Naive thymus-derived CD4-positive, alpha-beta T cell (primary cell): ENCODE measurements at places on chromosomes 3 and 15.

DNA sequence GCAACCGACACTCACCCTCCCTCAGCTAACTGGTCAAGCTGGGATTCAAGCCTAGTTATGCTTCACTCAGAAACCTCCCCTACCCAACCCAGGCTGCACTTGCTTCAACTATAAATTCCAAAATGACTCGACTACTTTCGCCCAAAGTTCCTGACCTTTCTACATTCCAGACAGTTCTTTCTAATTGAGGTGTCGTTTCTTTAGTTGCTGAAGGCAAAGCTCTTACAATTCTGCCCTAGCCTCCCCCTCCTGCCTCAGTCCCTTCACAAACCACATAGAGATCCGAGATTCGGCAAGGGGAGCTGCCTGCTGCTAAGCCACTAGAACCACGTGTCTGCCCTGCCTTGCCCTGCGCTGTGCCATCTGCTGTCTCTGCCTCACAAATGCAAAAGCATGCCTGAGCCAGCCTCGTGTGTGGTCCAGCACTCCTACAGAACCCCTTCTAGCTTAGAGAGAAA, 74.7 kb upstream of the SH3GL3 start:
- DNase-seq, result no peak

GRCh38 chr3:124315215-124316033, 323.5 kb upstream of the ROPN1 start:
- DNase-seq, result no peak

- no peak for DNase-seq
Observed at GRCh38 chr15:87369269-87369668, 887.3 kb downstream of the NTRK3 start.

GRCh38 chr3:106167728-106168127, 298.9 kb upstream of the CBLB start:
- no peak for DNase-seq

DNA sequence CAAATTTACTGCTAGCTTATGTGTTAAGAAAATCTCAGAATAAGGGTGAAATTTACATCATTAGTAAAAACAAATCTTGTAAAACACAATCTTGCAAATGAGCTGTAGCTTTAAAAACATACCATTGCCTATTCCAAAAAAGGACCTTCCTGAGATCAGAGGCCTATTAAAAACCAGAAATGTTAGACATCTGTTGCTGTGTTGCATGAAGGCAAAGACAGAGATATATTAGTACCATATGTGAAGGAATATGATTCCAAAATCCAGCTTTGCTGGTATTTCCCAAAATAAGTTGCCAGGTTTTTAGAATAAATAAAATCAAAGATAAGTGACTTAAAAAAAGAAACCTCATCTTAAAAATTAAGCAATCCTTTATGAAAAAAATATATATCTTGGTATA, 504.1 kb upstream of the CDIN1 start:
- DNase-seq, result no peak

- DNase-seq, result no peak
Observed at GRCh38 chr15:31554261-31554660, 227.6 kb downstream of the KLF13 start.

DNA sequence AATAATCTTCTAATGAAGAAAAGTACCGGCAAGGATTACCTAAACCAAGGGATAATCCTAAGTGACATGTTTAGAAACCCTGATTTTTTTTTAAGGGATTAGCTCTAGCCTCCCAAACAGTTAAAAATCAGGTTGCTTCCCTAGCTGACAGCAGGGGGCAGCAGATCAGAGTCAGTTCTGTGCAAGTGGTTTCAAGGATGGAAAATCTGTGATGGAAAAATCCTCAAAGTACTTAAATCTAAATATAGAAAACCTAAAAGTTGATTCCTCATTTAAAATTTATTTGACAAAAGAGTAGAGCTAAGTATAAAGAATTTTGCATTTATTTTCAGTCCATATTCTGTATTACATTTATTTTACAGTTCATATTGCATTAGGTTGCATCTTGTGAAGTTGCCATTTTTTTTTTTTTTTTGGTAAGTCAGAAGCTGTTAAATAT, 107.6 kb downstream of the PEX5L start:
- DNase-seq, result no peak

DNA sequence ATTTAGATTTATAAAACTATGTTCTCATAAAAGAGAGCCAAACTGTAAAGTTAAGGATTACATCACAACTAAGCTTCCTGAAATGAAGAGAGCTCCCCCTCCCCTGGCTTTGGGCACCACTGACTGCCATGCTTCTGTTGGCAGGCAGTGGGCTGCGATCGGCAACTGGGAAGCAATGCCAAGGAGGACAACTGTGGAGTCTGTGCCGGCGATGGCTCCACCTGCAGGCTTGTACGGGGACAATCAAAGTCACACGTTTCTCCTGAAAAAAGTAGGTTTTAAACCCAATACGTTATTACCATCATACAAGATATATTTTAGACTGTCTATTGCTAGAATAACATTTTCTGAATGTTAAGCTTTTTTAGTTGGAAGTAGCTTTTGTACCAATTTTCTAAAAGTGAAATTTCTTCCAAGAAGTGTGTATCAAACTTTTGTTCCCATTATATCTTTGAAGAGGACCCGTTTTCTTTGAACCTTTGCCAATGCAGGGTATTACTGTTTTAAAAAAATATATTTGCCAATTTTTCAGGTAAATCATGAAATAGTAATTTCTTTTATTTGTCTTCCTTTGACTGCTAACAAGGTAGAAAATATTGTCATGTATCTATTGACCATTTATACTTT, 184.1 kb downstream of the ADAMTSL3 start:
- DNase-seq, result no peak

DNA sequence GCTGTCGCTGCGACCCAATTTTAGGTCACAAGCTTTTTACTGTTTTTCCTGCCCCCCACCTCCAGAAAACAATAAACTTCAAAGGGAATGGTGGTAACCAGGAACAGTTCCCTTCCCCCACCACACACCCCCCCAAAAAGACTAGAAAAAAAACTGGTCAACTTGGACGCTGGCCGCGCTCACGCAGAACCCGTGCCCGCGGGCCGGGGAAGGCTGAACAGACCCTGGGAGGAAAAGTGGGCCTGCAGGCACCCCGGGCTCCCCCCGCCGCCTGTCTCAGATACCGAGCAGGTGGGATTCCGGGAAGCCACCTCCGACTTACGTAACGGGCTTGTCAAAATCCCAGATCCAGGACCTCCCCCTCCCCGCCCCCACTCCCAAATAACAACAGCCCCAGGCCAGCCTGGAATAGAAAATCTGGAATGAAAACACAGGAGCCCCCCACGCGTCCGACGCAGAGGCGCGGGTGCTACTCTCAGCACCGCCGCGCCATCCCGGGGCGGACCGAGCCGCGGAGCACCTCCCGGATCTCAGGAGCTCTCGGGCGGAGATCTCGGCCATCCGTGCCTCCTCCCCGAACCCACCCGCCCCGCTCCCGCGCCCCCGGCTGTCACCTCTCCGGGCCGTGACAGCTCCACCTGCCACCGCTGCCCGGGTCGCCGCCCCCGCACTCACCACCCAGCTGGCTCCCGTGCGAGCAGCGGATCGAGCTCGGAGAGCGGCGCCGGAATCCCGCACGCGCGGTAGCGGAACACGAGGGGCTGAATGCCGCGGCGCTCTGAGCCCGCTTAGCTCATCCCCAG, 557 bp downstream of the DENND4A start:
- DNase-seq, result no peak

DNA sequence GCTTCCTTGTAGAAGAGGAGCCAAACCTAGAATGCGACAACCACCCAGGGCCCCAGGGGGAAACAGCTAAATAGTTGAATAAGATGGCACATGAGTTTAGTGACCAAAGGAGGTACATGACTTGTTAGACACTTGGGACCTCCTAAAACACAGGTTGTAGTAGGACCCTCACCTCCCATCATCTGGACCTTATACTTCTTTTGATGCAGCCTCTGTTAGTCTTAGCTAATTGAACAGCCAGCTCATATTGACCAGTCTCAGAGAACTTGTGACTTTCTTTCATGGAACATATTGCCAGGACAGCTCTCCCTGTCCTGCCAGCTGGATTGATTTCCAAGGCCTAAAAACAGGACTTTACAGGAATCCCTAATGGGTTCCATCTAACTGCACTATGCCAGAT, 45.0 kb downstream of the SPSB4 start:
- DNase-seq, result no peak

- no peak for DNase-seq
Observed at GRCh38 chr3:138188013-138188730, 1.1 kb downstream of the ARMC8 start.

DNA sequence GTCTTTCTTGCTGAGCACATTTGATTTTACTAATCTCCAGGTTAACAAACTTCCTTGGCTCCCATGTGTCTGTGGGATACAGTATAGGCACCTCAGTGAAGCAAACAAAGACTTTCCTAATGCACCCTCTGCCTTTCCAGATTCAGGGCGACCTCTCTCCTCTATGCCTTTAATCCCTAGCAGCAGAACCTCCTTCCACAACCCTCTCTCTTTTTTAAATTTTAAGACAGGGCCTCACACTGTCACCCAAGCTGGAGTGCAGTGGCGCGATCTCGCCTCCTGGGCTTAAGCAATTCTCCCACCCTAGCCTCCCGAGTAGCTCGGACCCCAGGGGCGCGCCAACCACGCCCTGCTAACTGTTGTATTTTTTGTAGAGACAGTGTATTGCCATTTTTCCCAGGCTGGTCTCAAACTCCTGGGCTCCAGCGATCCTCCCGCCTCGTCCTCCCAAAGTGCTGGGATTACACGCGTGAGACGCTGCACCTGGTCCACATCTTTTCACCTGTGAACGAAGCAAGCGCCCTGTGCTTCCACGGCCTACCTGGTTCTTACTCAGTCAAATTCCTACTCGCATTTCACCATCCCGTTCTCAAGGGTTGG, 1.7 kb upstream of the HACD3 start:
- no peak for DNase-seq

DNA sequence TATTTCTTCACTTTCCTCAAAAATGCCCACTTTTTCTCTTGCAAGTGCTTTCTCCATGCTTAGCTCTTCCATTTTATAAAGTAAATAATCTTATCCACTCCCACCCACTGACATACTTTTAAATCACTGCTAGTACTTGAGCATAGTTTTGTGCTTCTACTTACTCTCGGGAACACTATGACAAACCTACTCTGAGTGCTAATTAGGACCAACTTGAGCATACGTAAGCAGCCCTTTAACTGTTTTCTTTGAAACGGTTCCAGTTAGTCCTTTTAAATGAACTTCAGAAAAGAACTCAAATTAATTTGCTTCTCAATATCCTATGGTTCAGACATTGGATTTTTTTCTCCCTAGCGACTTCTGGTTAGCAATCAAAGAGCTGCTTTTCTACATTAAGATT, 280.0 kb upstream of the SOX2 start:
- no peak for DNase-seq

DNA sequence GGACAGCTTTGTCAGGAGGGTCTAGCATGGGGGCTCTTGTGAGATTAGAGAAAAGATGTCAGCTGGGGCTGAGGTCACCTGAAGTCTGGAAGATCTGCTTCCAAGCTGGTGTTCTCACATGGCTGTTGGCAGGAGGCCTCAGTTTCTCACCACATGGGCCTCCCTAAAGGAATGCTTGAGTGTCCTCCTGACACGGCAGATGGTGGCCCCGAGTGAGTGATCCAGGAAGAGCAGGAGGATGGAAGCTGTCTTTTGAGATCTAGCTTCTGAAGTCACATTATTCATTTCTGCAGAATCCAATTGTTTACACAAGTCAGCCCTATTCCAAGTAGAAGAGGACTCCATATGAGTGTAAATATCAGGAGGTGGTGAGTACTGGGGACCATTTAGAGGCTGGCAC, 344.0 kb upstream of the PROK2 start:
- DNase-seq, result no peak

GRCh38 chr3:61864886-61865285, 303.5 kb downstream of the PTPRG start:
- DNase-seq, result no peak

GRCh38 chr15:30928076-30928475, 24.4 kb downstream of the FAN1 start:
- DNase-seq, result no peak

GRCh38 chr3:108218811-108219210, 3.4 kb downstream of the IFT57 start:
- no peak for DNase-seq

DNA sequence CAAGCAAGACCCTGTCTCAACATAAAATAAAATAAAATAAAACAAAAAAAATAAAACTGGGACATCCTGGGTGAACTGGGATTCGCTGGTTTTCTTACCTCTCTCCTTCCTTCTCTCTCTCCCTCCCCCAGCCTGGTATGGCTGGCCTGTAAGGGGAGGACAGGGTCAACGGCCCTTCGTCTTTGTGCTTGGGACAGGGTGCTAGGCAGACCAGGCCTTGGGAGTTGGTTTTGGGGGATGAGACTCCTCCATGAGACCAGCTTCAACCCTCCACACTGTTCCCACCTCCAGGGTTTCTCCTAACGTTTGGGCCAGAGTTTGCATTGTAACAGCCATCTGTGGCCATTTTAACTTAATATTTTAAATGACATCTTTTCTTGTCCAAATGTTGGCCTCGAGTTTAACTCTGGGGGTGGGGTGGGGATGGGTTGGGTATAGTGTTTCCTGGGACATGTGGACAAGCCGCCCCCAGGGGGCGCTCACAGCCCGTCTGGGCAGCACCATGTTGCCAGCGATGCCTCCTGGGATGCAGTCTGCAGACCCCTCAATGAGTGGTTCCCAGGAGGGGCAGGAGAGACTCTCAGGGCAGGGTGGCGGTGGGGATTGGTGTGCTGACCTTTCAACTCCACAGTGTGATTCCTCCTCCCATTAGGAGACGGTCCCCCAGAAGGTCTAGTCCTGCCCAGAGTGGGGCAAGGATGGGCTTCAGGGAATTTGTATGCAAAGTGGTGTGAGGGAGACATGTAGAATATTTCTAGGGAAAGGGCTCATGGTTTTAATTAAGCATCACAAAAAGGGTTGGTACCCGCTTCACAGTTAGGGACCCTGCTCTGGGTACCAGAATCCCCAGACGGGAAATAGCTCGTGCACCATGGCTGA, 37.7 kb upstream of the LCTL start:
- DNase-seq, result peak; percentile 59

- no peak for DNase-seq
Observed at GRCh38 chr3:183244219-183244618, 8.8 kb upstream of the B3GNT5 start.

GRCh38 chr3:46184469-46184868, 23.6 kb downstream of the CCR1 start:
- no peak for DNase-seq

DNA sequence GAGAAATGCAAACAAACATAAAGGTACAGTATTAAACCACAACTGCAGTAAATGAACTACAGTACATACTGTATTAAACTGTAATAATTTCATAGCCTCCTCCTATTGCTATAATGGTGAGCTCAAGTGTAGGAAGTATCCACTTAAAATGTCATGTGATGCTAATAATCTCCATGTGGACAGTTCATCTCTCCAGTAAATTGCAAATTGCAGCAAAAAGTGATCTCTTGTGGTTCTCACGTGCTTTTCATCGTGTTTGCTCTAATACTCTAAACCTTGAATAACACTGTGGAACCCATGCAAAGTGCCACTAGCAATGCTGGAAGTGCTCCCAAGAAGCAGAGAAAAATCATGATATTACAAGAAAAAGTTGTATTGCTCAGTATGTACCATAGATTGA, 9.2 kb upstream of the FNDC3B start:
- no peak for DNase-seq
